ENCODE measurements at places on chromosomes 11 and 22.

GRCh38 chr22:22546490-22546889 is 12.6 kb downstream of the PRAME start:
- no peak for DNase-seq

DNA sequence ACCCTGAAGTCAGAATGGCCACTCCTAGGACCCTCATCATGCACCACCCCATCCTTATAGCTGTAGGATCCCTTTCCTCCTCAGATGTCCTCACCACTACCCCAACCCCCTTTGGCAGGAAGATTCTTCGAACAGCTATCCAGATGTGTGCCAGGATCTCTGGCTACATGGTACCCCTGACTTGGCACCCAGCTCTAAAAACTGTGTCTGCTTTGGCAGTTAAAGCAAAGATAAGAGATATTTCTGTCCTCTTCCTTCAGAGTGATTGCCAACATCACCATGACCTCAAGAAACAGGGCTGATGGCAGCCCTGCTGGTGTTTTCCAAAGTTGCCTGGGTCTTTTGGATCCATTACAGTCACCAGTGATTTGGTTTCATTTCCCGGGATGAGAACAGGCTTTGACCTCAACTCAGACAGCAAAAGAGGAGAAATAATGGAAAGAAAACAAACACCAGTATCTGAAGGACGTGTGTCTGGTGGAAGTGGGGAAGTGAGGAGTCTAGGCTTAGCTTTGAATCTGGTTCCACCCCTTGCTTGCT is 4.3 kb upstream of the NRIP3 start:
- DNase-seq: no peak

DNA sequence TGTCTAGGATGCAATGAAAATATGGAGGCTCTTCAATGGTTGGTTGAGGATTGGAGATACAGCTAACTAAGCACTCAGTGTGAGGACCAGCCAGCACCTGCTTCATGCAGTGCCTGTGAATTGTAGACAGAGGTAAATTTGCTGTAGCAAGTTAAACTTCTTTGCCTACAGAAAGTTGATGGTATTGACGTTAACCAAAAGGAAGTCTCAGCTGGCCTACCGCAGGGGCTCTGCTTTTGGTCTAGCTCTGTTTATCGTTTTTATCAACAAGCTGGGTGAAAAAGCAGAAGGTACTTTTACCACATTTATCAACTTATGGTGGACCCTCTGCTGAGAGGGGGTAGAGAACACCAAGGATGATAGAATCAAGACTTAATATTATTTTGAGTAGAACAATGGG is 51.6 kb downstream of the GRAMD1B start:
- no peak for DNase-seq

- DNase-seq: no peak
These were observed 32.6 kb upstream of the GNAZ start for GRCh38 chr22:23037429-23038333.

GRCh38 chr11:11444027-11444803 is 91.2 kb upstream of the CSNK2A3 start:
- DNase-seq: no peak

DNA sequence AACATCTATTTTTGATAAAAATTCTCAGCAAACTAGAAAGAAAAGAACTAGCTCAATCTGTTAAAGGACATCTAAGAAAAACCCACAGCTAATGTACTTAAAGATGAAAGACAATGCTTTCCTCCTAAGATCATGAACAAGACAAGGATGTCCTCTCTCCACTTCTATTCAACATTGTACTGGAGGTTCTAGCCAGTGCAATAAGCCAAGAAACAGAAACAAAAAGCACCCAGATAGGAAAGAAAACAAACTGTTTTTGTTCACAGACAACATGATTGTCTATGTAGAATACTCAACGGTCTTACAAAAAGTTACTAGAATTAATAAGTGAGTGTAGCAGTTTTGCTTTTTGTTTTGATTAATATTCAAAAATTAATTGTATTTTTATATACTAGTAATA is 7.8 kb downstream of the CD3D start:
- no peak for DNase-seq

DNA sequence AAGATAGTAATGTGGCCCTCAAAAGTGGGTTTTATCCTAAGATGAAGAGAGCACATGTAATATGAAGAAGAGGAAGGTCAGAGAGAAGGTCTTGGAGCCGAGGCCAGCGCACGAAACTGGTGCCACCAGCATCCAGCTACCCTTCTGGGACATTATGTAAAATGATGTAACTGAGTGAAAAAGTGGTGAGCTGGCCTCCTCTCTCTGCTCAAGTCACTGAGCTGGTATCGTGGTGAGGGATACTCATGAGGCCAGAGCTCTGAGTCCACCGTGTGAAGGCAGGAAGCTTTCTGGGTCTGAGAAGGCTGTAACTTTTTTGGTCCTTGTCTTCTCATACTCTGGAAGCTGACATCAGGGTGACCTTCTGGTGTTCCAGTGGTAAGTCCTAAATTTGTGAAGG is 25.1 kb downstream of the RNF185 start:
- no peak for DNase-seq

GRCh38 chr11:5992604-5993251 is 5.9 kb upstream of the OR52L1 start:
- DNase-seq: no peak

GRCh38 chr11:123111465-123111864 is 49.5 kb upstream of the HSPA8 start:
- DNase-seq: no peak

- DNase-seq: no peak
These were observed 18.9 kb downstream of the COPB1 start for GRCh38 chr11:14480716-14481115.

- no peak for DNase-seq
These were observed 35.9 kb downstream of the RPL3 start for GRCh38 chr22:39283322-39284141.

- no peak for DNase-seq
These were observed 14.8 kb downstream of the LMO2 start for GRCh38 chr11:33877038-33877437.

DNA sequence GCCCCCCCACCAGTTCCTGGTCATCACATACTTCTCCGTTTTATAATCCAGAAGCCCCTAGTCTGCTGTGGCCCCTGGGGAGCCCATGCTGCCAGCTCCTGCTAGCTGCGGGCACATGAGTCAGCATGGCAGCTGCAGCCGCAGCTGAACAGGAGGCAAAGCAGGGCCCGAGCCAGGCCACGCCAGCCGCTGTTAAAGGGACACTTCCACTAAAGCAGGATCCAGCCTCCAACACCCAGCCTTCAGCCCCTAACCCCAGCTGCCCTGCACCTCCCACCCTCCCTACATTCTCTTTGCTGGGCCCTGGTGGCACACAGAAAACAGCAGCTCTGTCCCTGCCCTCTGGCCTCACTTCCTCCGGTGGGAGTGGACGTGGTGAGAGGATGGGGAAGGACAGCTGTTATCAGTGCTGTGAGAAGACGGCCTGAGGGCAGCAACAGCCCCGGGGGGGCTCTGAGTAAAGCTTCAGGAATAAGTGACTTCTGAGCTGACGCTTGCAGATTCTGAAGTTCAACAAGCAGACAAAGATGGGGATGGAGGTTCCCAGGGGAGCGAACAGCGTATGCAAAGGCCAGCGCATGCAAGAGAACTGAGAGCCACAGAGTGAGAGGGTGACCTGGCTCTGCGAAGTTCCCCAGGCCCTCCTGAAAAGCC is 688 bp upstream of the LRRC74B start:
- no peak for DNase-seq

DNA sequence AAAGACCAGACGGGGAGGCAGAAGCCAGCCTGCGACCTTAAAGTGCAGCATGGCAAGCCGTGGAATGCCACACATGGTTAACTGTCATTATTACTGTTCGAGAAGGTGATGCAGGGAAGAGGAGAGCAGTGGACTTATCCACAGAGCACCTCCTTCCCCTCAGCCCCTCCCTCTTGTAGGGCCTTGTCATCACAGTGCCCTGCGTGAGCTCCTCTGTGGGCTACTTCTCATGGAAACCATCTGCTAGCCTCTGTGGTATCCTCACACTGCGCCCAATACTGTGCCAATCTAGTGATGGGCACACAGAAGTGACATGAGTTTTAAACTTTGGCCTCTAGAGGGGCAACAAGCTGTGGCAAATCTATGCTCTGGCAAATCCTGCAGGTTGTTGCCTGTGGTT is 18.2 kb upstream of the CCDC134 start:
- peak; percentile 2 for DNase-seq

DNA sequence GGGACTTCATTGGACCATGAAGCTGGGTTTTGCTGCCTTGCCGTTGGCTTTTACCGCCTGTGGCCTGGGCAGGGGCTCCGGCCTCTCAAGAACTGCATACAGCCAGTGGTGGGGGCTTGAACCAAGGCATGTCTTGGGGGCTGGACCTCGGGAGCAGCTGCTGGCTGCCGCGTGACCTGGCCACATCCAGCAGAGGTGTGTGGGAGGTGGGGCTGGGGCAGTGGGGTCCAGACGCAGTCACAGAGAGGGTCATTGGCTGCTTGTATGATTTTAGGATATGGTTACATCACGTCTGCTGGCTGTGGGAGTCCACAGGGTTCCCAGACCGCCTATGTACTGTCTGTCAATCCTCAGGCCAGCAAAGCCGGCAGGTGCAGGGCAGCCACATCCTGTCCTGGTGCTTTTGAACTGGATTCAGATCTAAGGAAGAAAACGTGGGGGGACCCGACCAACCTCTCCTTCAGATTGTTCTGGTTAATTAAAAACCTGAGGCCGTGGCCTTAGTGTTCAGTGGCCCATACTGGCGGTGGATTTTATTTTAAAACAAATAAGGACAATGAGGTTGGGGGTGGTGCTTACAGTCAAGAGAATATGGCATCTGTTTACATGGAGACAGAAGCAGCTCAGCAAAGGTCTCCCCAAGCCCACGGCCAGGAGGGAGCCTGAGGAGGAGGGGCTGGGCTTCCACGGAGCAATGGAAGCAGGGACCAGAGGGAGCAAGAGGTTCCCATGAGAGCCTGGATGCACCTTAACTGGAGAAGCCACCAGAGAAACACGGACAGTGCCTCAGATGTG is 426.0 kb downstream of the TBC1D22A start:
- DNase-seq: no peak

DNA sequence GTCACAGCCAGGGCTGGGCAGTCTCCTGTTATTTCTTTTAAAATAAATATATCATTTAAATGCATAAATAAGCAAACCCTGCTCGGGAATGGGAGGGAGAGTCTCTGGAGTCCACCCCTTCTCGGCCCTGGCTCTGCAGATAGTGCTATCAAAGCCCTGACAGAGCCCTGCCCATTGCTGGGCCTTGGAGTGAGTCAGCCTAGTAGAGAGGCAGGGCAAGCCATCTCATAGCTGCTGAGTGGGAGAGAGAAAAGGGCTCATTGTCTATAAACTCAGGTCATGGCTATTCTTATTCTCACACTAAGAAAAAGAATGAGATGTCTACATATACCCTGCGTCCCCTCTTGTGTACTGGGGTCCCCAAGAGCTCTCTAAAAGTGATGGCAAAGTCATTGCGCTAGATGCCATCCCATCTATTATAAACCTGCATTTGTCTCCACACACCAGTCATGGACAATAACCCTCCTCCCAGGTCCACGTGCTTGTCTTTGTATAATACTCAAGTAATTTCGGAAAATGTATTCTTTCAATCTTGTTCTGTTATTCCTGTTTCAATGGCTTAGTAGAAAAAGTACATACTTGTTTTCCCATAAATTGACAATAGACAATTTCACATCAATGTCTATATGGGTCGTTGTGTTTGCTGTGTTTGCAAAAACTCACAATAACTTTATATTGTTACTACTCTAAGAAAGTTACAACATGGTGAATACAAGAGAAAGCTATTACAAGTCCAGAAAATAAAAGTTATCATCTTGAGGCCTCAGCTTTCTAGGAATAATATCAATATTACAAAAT is 13.4 kb downstream of the OR51B4 start:
- no peak for DNase-seq

- no peak for DNase-seq
These were observed 74.5 kb upstream of the PICALM start for GRCh38 chr11:86143087-86144030.

DNA sequence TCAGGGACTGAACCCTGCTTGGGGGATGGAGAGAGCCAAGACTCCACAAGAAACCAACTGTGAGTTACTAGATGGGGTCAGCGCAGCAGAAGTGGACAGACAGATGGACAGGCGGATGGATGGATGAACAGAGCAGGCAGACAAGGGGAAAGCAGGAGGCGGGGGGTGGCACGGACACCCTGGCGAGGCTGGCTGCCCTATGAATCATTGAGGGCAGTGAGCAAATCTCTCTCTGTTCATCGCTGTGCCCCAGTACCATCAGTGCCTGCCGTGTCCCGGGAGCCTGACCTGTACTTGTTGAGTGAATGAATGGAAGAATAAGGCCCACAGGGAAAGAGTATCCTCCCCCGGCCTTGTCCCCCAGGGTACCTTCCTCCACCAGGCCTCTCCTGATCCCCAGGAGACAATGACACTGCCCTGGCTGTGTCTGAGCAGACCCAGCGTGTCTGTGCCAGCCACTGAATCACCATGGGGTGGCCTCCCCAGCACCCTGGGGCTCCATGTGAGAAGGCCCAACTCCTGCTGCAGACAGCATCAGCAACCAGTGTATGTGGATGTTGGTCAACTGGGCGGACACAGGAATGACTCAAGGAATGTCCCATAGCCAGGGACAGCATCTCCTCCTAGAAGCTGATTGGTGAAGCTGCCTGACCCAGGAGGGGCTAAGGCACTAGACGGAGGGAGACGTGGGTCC is 5.1 kb upstream of the KLHL35 start:
- no peak for DNase-seq

- DNase-seq: no peak
These were observed 102.8 kb downstream of the GGTLC2 start for GRCh38 chr22:22746963-22747933.

DNA sequence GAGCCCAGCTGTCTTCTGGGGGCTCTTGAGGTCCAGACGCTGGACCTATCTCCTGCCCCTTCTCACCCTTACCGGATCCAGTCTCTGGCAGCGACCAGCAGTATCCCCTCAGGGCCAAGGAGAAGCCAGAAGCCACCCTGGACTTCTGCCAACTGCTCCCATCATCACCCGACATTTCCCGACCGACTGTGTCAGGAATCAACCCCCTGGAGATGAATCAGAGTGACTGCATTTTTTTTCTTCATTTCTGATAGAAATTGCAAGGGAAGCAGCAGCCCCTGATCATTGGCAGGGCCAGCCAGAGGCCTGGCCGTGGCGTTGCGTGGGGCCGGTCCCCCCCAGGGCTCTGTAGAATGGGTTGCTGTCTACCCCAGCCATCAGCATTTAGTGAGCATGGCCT is 5.2 kb upstream of the LIF start:
- DNase-seq: no peak

- no peak for DNase-seq
These were observed 23.6 kb downstream of the TSKU start for GRCh38 chr11:76806608-76807205.

DNA sequence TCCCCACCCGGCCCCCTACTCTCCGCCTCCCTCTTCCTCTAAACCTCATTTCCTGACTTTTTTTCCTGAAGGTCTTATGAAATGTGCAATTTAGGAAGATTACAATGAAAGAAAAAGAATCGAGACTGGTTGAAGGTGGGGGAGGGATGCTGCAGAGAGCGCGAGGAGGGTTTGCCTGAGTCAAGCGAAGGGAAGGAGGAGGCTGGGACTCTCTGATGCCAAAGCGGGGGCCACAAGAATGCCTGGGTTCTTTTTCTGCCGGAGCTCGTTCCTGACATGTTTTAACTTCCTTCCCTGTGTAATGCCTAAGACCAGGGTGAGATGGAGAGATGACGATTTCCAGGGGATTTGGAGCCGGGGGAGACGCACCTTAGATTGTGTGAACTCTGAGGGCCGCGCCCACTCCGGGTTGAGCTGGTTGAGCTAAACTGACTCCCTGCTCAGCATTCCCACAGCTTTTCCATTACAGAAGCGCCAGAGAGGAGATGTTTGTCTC is 270.5 kb upstream of the SORL1-AS1 start:
- DNase-seq: no peak

Measured in activated CD4-positive, alpha-beta T cell treated with anti-CD3 and anti-CD28 coated beads, Interleukin-2, amount 50 U/mL, for 4 hours (primary cell).